ENCODE measurements at places on chromosomes 3 and 15.

GRCh38 chr3:80261082-80261481, 493.3 kb upstream of the ROBO1 start:
- DNase-seq, result no peak

DNA sequence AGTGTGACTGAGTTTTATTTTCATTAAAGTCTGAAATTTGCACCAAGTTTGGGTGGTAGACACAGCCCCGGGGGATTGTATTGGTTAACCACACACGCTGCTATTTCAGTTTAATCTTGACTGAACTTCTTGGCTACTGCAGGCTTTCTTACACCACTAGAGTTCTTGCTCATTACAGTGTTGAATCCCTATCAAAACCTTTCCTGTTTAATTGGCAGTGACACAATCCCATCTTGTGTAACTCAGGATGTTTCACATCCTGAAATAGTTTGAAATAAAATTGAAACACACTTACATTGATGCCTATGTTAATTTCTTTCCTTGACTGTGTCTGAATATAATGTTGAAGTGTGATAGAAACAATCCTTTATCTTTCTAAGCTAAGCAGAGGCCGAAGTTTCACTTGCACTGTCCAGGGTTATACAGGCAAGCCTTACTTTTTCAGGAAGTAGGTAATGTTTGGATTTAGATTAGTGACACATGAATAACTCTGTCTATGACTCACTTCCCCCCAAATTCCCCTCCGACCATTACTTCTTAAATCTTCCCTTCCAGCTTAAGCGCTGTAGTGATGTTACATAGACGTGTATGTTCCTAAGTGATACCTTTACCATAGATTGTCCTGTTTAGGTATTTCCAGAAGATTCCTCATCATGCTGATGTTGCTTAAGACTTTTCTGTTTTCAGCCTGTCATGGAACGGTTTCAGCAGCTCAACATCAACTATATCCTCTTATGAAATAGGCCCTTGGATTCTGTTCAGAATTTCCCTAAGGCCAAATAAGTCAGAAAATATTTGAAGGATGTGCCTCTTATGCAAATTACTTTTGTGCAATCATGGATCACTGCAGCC, 16.8 kb downstream of the ATG7 start:
- DNase-seq, result peak; percentile 95

- DNase-seq, result peak; percentile 88
Measured at GRCh38 chr15:41581110-41581509, 22.1 kb downstream of the TYRO3 start.

DNA sequence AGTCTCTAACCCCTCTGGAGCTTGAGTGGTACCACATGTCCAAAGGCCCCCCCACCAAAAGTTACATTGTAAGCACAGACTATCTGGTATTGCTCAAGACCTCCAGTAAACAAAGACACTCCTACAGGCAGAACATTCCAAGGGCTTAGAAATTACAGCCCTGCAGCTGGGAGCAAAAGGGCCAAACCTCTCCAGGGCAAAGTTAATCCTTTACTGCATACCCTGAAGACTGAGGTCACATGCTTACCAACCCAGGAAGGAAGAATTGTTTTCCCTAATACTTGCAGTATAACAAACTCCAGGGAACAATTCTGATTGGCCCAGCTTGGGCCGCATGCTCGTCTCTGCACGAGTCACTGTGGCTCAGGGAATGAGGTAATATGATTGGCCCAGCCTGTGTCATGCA, 266.1 kb upstream of the NR2F2 start:
- DNase-seq, result no peak

- no peak for DNase-seq
Measured at GRCh38 chr15:78841891-78842290, 30.6 kb upstream of the ADAMTS7 start.

GRCh38 chr3:108124337-108125152, 33.7 kb upstream of the CD47 start:
- no peak for DNase-seq

GRCh38 chr15:59140422-59141226, 35.7 kb downstream of the CCNB2 start:
- DNase-seq, result peak; percentile 64

GRCh38 chr3:111785034-111785433, 74.0 kb upstream of the PHLDB2 start:
- DNase-seq, result peak; percentile 57

- no peak for DNase-seq
Measured at GRCh38 chr15:80533790-80534333, 129.7 kb downstream of the ARNT2 start.

- no peak for DNase-seq
Measured at GRCh38 chr15:53251996-53252395, 461.9 kb upstream of the ONECUT1 start.

GRCh38 chr3:122318620-122319019, 6.4 kb upstream of the CSTA start:
- peak; percentile 93 for DNase-seq

- peak; percentile 74 for DNase-seq
Measured at GRCh38 chr3:12751571-12751970, 7.5 kb downstream of the TMEM40 start.

DNA sequence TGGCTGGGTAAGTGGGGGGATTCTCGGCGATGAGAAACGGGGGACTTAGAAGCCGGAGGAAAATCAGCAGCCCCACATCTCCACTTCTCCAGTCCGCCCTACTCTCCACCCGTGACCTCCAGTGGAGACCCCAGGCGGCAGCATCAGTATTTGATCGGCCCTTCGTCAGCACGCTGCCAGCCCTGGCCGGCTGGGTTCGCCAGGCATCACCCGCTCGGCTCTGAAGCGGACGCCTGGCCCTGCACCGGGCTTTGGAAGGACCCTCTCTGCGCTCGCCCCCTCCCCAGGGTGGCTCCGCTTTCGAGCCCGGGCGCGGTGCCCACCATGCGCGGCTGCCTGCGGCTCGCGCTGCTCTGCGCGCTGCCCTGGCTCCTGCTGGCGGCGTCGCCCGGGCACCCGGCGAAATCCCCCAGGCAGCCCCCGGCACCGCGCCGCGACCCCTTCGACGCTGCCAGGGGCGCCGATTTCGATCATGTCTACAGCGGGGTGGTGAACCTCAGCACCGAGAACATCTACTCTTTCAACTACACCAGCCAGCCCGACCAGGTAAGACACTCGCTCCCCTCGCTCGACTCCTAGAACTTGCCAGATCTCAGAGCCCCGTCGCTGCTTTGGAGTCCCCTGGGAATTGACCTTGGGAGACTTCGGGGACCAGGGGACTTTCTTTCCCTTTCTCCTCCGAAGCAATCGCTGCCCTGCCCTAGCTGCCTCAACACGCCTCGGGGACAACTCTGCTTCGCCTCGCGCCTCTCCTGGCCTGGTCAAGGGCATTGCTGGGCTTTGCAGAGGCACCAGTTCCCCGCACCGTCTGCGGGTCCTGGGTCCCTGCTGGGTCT, 561 bp downstream of the SIDT1 start:
- DNase-seq, result peak; percentile 9

GRCh38 chr3:171274222-171274621, 186.0 kb downstream of the TNIK start:
- no peak for DNase-seq

DNA sequence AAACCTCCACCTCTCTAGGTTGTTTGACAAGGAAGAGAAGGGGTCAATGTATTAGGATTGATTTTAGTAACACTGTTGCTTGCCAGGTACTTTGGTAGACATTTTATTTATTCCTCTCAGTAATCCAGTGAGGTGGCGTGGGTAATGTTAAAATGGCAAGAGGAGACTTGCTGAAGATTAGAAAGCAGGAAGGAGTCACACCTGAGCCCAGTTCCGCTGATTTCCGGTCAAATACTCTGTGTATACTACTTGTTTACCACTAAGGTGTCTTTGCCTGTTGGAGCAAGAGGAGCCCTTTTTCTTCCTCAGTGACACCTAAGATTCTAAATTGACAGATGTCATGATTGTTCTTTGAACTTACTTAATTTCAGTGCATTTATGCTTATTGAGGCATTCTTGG, 1.7 kb downstream of the OXNAD1 start:
- peak; percentile 77 for DNase-seq

GRCh38 chr3:30286007-30286669, 320.3 kb upstream of the TGFBR2 start:
- peak; percentile 87 for DNase-seq

- no peak for DNase-seq
Measured at GRCh38 chr3:64681827-64682226, 6.0 kb downstream of the ADAMTS9 start.

- DNase-seq, result peak; percentile 67
Measured at GRCh38 chr3:195001961-195002861, 268.7 kb downstream of the XXYLT1 start.

GRCh38 chr3:127589600-127590281, 792 bp downstream of the TPRA1 start:
- peak; percentile 32 for DNase-seq

DNA sequence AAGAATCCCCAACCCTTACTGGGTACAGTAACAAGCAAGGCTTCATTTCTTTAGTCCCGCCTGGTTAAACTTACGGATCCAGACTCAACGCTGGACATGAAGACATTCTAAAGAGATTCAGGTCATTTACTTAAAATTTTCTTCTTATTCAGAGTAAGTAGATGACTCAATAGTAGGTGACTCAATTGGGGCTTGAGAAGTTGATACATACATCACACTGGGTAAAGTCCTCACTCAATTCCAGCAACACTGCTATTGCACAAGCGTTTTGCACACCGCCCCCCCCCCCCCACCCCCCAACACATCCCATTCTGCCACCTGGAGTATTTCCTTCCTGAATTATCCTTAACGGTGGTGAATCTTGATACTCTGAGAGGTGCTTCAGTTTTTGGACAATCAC, 610.0 kb downstream of the FOXP1 start:
- peak; percentile 81 for DNase-seq

DNA sequence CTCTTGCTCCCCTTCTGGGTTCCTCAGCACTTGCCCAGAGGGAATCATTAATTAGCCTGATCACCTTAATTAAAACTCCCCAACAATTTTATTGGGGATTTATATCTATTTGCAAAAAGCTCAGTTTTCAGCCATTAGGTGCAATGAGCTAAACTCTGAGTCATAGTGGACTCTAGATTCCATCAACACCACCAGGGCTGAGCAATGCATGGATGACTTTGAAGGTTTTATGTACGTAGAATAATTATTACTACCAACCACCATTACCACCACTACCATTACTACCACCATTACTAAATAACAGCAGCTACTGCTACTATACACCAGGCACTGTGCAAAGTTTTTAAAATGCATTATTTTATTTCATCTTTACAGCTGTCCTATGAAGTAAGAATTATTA, 81.2 kb downstream of the ZNF621 start:
- DNase-seq, result peak; percentile 26

DNA sequence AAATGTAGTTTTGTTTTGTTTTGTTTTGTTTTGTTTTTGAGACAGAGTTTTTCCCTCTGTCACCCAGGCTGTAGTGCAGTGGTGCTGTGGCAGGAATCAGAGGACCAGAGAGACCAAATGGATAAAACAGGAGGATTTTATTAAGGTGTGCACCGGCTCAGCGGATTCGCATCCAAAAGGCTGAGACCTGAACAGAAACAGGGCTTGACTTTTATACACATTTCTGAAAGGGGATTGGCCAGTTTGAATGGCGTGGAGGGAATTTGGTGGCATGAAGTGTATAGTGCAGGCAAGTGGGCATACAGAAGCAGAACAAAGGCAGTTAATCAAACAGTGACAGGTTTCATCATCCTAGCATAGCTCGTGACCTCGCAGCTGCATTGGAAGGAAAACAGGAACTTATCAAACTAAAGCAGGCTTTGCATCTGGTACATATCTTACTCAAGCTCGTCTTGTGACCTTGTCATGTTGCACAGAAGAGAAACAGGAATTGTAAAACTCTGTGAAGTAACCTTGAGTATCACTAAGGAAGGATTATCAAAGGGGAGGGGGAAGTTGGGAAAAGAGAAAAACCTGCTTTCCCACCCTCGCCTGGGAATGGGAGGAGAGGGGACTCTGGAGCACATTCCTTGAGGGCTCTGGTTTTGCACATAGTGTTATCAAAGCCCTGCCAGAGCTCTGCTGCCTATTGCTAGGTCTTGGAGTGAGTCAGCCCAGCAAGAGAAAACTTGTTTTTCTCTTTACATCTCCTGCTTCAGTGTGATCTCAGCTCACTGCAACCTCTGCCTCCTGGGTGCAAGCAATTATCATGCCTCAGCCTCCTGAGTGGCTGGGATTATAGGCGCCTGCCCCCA, 38.5 kb downstream of the C3orf62 start:
- peak; percentile 98 for DNase-seq

- DNase-seq, result no peak
Measured at GRCh38 chr15:85365980-85366379, 14.4 kb upstream of the AKAP13 start.

DNA sequence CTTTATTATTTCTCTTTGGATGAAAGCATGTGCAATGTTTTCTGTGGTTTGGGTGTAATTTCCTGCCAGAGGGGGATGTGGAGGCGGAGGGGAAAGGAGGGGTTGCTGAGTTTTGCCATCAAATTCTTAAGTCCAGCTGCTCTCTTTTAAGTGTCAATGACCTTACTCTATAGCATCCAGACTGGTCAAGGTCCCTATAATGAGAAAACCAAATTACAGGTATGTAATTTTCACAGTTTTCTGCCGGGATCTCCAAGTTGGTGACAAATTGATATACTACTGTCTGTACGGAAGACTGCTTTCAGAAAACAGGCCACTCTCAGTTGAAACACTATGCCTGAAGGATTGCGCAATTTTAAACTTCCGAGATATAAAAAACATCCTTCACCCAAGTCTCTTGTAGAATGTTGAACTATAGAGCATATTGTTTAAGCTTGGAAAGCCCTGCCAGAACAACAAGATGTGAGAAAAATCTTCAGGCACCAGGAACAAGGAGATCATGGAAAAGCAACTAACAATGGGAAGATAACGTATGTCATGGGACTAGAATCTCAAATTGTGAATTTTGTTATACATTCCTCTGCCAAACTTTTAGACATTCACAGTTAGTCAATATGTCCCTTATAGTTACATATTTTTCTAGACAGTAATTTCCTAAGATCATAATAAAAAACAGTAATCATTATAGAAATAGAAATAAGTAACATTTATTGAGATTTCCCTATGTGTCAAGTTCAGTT, 300.7 kb upstream of the SATB1 start:
- DNase-seq, result peak; percentile 7

GRCh38 chr3:171553086-171553485, 92.9 kb upstream of the TNIK start:
- DNase-seq, result no peak

GRCh38 chr15:47718497-47719437, 1.5 kb downstream of the SEMA6D start:
- peak; percentile 23 for DNase-seq

DNA sequence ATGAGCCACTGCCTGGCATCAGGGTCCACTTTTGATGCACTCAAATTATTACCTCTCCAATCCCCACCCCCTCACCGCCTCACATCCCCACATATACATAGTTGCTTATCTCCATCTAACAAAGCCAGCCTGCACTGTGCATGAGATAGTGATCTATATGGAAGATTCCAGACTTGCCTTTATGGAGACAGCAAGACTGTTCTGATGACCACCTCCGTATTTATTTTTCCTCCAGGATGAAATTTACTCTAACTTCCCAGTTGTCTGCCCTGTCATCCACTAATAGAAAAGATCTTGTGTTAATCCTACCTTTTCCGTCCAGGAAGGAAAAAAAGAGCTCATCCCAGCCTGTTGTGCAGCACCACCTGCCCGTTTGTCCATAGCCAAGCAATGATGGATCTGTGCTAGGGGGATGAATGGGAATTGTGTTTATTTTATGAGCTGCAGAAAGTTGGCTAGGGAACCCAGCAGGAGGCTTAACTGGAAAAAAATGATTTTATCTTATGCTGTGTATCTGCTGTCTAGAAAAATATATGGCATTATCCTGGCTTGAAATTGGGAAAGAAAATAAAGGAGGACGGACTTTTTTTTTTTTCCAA, 114.5 kb downstream of the CD47 start:
- DNase-seq, result no peak

- DNase-seq, result no peak
Measured at GRCh38 chr15:91566141-91566540, 287.4 kb upstream of the SLCO3A1 start.

Measured in epithelial cell of esophagus (primary cell).